ENCODE measurements at places on chromosomes 4 and X. TPM values are rescaled to one million over a fixed set of nuclear protein-coding genes. Genes with fewer than 3 reads are reported as not detected.

GRCh38 chr4:113513382-113513781, 248.2 kb downstream of the CAMK2D start:
- no peak for DNase-seq

DNA sequence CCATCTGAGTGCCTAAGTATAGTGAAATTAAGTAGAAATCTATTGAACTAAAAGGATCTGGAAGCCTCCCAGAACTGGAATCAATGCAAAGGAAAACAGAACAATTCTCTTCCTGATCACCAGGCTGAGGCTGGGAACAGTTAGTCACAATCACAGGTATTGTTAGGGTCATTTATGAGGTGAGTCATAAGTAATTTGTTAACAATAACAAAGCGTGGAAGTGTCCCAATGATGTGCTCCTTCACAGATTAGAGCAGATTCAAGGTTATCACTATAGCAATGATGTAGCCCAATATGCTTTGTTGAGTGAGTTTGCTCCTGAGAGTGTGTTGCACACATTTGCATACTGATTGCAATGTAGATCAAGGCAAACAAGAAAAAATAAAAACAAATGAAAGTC, 228.1 kb downstream of the ZNF674 start:
- DNase-seq: no peak

- DNase-seq: no peak
These were observed 30.0 kb downstream of the ZCCHC12 start for GRCh38 chrX:118853596-118853995.

- peak; percentile 17 for DNase-seq
These were observed 41.8 kb downstream of the GASK1B start for GRCh38 chr4:158131027-158131426.

DNA sequence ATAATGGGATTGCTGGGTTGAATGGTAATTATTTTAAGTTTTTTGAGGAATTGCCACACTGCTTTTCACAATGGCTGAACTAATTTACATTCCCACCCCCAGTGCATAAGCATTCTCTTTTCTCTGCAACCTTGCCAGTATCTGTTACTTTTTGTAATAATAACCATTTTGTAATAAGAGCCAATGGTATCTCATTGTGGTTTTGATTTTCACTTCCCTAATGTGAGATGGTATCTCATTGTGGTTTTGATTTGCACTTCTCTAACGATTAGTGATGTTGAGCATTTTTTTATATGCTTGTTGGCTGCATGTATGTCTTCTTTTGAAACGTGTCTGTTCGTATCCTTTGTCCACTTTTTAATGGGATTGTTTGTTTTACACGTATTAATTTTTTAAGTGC, 213.1 kb upstream of the HDX start:
- no peak for DNase-seq

DNA sequence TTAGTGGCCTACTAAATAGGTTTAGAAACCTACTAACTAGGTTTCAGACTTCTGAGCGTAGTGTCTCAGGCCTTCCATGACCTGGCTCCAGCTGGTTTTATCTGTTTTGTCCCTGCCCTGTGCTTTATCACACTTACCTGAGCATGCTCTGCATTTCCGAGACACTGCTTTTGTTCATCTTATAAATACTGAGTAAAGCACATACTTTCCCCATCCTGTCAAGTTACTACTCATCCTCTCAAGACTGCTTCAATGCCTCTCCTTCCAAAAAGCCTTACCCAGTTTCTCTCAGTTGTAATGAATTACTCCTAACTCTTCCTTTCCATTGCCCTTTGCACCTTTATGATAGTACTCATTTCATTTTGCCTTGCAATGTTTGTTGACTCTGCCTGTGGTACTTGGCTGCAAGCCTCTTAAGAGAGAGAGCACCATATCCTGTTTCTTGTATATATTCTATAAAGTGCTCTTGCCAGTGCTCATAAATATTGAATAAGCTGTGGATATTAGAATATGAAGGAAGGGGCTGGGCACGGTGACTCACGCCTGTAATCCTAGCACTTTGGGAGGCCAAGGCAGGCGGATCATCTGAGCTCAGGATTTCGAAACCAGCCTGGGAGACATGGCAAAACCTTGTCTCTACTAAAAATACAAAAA, 34.4 kb downstream of the SLAIN2 start:
- DNase-seq: peak; percentile 95

DNA sequence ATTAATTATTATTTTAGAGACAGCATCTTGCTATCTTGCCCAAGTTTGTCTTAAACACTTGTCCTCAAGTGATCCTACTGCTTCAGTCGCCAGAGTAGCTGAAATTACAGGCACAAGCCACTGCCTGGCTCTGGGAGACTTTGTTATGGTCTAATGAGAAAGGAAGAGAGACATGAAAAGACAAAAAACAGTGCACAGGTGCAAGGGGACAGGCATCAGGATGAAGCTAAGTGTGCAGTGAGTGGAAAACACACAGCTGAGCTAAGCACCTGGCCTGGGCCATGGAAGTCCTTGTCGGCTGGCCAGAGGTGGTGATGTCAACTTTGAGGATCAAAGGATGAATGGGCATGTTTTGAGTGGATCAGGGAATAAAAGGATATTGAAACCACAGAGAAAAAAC, 102.7 kb downstream of the HS3ST1 start:
- no peak for DNase-seq

GRCh38 chr4:43816116-43816515, 632.5 kb downstream of the KCTD8 start:
- no peak for DNase-seq

DNA sequence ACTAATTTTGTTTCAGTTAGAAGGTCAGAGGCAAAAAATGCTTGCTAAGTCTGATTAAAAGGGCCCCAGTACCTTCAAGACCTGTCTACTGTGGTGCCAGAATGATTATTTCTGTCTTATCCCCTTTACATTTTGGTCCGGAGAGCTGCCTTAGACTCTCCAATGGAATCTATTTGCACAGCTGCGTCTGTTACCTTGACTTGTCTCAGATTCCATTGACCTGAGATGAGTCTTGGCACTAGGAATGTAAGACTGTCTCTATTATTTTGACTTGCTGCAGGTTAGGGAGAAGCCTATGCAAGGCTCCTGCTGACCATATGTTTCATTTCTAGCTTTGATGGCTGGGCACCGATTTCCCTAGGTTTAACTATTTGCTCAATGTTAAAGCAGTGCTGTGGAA, 457.6 kb downstream of the KCTD8 start:
- no peak for DNase-seq

GRCh38 chrX:17597836-17598439, 139.4 kb upstream of the SCML1 start:
- DNase-seq: peak; percentile 37

DNA sequence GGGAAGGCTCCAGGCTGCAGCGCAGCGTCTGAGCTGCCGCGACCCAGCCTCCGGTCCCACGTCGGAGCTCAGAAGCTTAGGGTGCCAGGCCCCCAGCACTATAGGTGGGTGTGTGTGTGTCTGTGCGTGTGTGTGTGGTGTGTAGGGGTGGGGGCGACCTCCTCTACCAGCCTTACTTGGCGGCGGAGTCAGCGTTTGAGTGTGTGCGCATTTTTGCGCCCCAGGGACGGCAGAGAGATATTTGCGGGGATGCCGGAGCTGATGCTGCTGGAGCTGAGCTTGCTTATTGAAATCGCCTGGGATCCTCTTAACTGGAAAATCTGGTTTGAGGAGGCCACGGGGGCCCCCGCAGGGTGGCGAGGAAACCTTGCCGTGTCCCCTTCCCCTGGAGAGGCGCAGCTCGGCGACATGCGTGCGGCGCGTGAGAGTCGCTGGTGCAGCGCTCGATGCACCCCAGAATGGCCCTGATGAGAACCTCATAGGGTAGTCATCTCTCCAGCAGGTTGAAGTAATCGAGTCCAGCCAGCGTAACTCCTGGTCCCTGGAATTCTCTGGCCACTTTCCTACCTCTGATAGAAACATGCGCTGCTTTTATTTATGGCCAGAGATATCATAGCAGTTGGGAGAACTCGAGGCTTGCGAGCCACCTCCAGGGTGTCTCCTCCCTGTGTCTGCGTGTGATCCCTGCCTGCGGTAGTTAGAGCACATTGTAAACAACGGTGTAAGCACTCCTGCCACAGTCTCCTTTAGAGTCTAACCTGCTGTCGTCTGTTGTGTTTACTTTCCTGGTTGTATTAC, 2.7 kb downstream of the ADGRL3 start:
- no peak for DNase-seq

- no peak for DNase-seq
These were observed 115.1 kb downstream of the FRYL start for GRCh38 chr4:48664938-48665337.

GRCh38 chr4:107843391-107843790, 18.7 kb downstream of the SGMS2 start:
- no peak for DNase-seq

GRCh38 chrX:42096265-42096920, 173.0 kb upstream of the CASK start:
- peak; percentile 96 for DNase-seq

GRCh38 chr4:186116697-186117096, 12.2 kb downstream of the FAM149A start:
- no peak for DNase-seq

DNA sequence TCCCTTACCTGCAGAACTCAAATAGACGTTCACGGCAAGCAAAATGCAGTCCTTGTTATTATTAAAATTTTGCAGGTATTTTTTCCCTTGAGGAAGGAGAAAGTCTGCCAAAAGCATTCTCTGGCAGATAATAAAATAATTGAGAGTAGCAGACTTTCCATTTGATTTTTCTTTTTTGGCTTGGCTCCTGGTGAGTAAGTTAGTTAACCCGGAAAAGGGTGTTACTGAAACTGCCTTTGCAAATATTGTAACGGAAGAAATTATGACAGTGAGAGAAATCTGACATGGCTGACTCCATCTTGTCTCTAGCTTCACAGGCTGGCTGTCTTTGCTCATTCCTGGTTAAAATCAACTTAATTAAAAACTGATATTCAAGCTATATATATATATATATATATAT, 100.5 kb downstream of the GPR143 start:
- DNase-seq: no peak

DNA sequence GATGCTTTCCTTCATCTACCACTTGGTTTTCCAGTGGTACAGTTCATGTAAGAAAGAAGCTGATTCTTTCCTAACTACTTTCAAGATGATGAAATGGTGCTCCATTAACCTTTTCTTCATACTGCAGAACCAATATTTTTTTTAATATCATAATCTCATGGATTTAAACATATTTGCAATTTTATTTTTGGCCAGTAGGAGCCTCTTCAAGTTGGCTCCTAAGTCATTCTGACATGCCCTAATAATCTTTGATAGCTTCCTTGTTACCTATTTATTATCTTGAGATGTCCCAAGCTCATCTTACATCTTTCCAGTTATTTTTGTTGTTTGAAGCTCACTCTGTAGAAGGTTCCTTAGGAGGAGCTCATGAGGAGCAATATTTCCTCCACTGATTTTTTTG, 170.2 kb downstream of the APBB2 start:
- DNase-seq: no peak

- peak; percentile 58 for DNase-seq
These were observed 587 bp downstream of the CD99 start for GRCh38 chrX:2691543-2692220.

SLC2A9 gene
- 0.43 TPM for total RNA-seq

USP26 gene
- not detected for total RNA-seq

NOX1 gene
- under 0.01 TPM for total RNA-seq

MMRN1 gene
- not detected for total RNA-seq

SPARCL1 gene
- total RNA-seq: not detected

FAM9C gene
- total RNA-seq: under 0.01 TPM

RIBC1 gene
- 0.32 TPM for total RNA-seq

ZAR1 gene
- total RNA-seq: not detected

PARM1 gene
- total RNA-seq: 0.86 TPM
